Regular cardiac myocyte (primary cell): ENCODE measurements at places on chromosomes 1 and 21. TPM values are rescaled to one million over a fixed set of nuclear protein-coding genes. Genes with fewer than 3 reads are reported as not detected.

DISP3 gene
- total RNA-seq, result under 0.01 TPM in 1 of 2 replicates, not detected in the other

CASP9 gene
- 4.2 and 8.6 TPM in 2 replicates for total RNA-seq

PLA2G2E gene
- not detected in 2 replicates for total RNA-seq

PRMT6 gene
- total RNA-seq, result 14.1 and 32.2 TPM in 2 replicates

LCE1B gene
- total RNA-seq, result not detected in 2 replicates

KCNJ15 gene
- 0.38 and 1.7 TPM in 2 replicates for total RNA-seq

HFM1 gene
- under 0.01 and 0.28 TPM in 2 replicates for total RNA-seq

C1orf94 gene
- total RNA-seq, result not detected in 2 replicates

AIRE gene
- total RNA-seq, result 0.28 TPM in 1 of 2 replicates, not detected in the other

ZNF593OS gene
- total RNA-seq, result 0.28 TPM in 1 of 2 replicates, not detected in the other

BCAS2 gene
- total RNA-seq, result 62.3 and 62.7 TPM in 2 replicates

PTBP2 gene
- total RNA-seq, result 14.1 and 17.4 TPM in 2 replicates

CNTN2 gene
- total RNA-seq, result under 0.01 TPM in 2 replicates

RGSL1 gene
- not detected in 2 replicates for total RNA-seq

MRTO4 gene
- total RNA-seq, result 21.7 and 58.5 TPM in 2 replicates

HRNR gene
- total RNA-seq, result not detected in 2 replicates

SLAMF8 gene
- total RNA-seq, result not detected in 2 replicates
